ENCODE measurements at places on chromosomes 2 and 18. TPM values are rescaled to one million over a fixed set of nuclear protein-coding genes. Genes with fewer than 3 reads are reported as not detected.

The FN1 gene
- total RNA-seq: 639 TPM

The CPO gene
- total RNA-seq: not detected

The SCN2A gene
- total RNA-seq: under 0.01 TPM

The SPHKAP gene
- not detected for total RNA-seq

The NFATC1 gene
- total RNA-seq: 11.2 TPM

The RRM2 gene
- total RNA-seq: 173 TPM

The SERPINB4 gene
- total RNA-seq: not detected

The FAM237A gene
- total RNA-seq: not detected

The ALPI gene
- not detected for total RNA-seq

The AGXT gene
- not detected for total RNA-seq

The PLEKHH2 gene
- total RNA-seq: 0.13 TPM

The ICA1L gene
- total RNA-seq: 2.1 TPM

The CYP27C1 gene
- total RNA-seq: not detected

The PCARE gene
- not detected for total RNA-seq

The SERPINB11 gene
- not detected for total RNA-seq

The WBP1 gene
- total RNA-seq: 36.2 TPM

The AKAIN1 gene
- total RNA-seq: not detected

The PRSS56 gene
- total RNA-seq: not detected

The SNRNP200 gene
- total RNA-seq: 83.0 TPM

The FMNL2 gene
- 28.1 TPM for total RNA-seq

The CDK5R2 gene
- not detected for total RNA-seq

The CAPN14 gene
- total RNA-seq: not detected

The MOGAT1 gene
- total RNA-seq: not detected

The INSIG2 gene
- 12.3 TPM for total RNA-seq

The TRAPPC8 gene
- total RNA-seq: 36.8 TPM

The LIMS3 gene
- total RNA-seq: 2.6 TPM

The CASP10 gene
- total RNA-seq: 28.2 TPM

The SCG2 gene
- total RNA-seq: 1.3 TPM

The TFCP2L1 gene
- total RNA-seq: not detected

The ALLC gene
- total RNA-seq: not detected

The GPR75 gene
- total RNA-seq: 0.94 TPM

The ASNSD1 gene
- total RNA-seq: 54.3 TPM

The TSHZ1 gene
- total RNA-seq: 14.5 TPM

The ASB18 gene
- total RNA-seq: not detected

The RIT2 gene
- total RNA-seq: not detected

The PAIP2B gene
- total RNA-seq: 0.27 TPM

The POTEJ gene
- not detected for total RNA-seq

The TUBA3E gene
- total RNA-seq: not detected

The UGT1A5 gene
- not detected for total RNA-seq
